ENCODE measurements at places on chromosomes 2 and 18. TPM values are rescaled to one million over a fixed set of nuclear protein-coding genes. Genes with fewer than 3 reads are reported as not detected.

CNTNAP5 gene
- not detected for total RNA-seq

ABCB11 gene
- total RNA-seq = not detected

TWIST2 gene
- 134 TPM for total RNA-seq

LGALSL gene
- total RNA-seq = 3.6 TPM

CCDC74B gene
- 6.2 TPM for total RNA-seq

All from bronchus fibroblast of lung (primary cell).